CD8-positive, alpha-beta memory T cell (primary cell): ENCODE measurements at places on chromosomes 5 and 9. TPM values are rescaled to one million over a fixed set of nuclear protein-coding genes. Genes with fewer than 3 reads are reported as not detected.

CDKN2AIPNL gene
- 42.1 TPM for total RNA-seq

GRCh38 chr5:40258222-40258621, 421.5 kb upstream of the PTGER4 start:
- DNase-seq, result no peak

GRCh38 chr5:170963521-170963920, 101.7 kb downstream of the RANBP17 start:
- no peak for DNase-seq

DNA sequence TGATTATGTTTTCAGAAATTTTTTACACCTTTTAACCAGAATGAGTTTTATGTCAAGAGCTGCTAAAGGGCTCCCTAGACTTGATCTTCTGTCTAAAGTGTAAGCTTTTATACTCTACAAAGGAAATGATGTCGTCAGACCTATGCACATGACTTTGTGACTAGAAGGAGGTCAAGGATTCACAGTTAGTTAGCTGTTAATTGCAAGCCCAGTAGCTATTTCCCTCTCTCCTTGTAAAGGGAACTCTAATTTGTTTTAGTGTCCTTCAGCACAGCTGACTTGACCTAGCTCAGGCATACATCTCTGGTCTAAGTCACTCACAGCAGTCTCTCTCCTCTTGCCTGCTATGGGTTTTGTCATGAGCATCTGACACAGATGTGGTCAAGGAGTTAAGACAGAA, 173.5 kb upstream of the NREP start:
- DNase-seq, result no peak

GRCh38 chr5:111869681-111870080, 112.7 kb upstream of the NREP start:
- no peak for DNase-seq

DNA sequence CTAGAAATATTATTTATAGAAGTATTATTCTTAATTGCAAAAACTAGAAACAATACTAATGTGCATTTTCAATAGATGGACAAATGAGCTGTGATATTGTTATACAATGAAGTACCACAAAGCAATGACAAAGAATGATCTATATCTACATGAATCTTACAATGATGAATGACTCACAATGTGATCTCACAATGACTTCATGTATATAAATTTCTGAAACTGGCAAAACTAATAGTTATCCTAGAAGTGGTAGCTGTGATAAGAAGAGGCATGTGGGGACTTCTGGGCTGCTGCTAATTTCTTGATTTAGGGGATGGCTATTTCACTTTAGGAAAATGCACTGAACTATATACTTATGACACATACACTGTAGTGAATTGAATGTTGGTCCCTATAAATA, 396.0 kb upstream of the ZNF608 start:
- no peak for DNase-seq

DNA sequence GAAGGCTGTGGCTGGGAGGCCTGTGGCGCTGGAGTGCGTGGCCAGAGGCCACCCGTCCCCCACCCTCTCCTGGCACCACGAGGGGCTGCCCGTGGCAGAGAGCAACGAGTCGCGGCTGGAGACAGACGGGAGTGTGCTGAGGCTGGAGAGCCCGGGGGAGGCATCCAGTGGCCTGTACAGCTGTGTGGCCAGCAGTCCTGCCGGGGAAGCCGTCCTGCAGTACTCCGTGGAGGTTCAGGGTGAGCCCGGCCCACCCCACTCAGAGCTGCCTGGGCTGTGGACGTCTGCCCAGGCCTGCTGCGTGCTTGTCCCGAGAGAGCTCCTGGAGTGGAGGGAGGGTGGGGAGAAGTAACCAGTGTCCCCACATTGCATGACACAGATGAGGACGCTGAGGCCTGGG, 89.2 kb downstream of the HMCN2 start:
- DNase-seq, result no peak

- no peak for DNase-seq
These were observed 98.8 kb upstream of the BASP1 start for GRCh38 chr5:17118631-17119030.

GRCh38 chr9:125701351-125701750, 5.7 kb downstream of the MAPKAP1 start:
- DNase-seq, result no peak

DNA sequence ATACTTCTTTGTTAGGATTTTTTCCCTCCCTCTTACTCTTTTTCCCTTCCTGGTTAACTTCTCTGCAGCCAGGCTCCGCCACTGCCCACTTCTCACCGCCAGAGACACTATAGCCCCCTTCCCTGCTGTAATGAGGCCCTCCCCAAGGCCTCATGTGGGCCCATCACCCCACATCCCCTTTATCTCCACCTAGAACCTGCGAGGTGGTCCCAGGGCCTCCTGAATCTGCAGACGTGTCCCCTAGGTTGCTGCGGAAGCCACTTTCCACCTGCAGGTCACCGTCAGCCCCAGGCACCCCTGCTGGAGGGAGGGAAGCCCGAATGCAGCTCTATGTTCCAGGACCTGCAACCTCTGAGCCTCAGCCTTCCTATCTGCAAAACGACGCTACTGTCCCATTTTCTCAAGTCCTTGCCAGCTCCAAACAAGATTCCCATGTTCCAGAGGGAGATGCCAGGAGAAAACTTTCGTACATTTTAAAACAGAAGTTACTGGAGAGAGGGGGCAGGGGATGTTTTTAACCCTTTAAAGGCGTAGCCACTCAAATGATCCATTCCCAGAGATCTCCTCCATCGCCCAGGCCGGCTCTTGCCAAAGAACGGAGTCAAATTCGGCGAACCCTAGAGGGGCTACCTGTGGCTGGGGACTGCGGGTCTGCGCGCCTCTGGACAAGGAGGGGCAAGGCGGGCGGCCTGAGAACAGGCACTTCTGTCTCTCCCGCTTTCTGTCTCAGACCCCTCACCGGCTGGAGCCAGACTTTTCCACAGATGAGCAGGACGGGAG, 929 bp downstream of the SH3PXD2B start:
- DNase-seq, result no peak
